Uterus (tissue), 4 donors: ENCODE measurements at places on chromosomes 12 and 14. TPM values are rescaled to one million over a fixed set of nuclear protein-coding genes. Genes with fewer than 3 reads are reported as not detected.

Gene RIPK3
- total RNA-seq: 6.6 TPM

Gene TAMALIN
- total RNA-seq: 153 TPM

Gene SERPINA1
- 6.6 TPM for total RNA-seq

Gene L3HYPDH
- 98.4 TPM for total RNA-seq

GRCh38 chr12:9741726-9742125 is 8.8 kb upstream of the CLECL1 start:
- DNase-seq: no peak

DNA sequence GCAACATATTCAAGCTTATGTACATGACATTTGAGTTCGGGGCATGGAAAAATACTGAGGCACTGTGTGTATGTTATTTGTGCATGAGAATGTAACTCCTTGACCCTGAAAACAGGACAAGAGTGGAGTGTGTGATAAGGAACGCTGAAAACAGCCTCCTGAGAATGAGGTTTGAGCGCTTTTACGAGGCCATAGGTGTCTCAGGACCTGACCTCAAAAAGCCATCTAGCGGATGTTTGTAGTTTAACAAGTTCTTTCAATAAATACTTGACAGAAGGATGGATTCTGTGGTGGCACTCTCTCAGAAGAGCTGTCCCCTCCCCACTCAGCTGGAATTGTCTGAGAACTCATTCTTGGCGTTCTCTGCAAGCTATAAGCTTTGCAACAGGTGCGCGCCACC is 350.5 kb upstream of the TMTC1 start:
- no peak for DNase-seq

DNA sequence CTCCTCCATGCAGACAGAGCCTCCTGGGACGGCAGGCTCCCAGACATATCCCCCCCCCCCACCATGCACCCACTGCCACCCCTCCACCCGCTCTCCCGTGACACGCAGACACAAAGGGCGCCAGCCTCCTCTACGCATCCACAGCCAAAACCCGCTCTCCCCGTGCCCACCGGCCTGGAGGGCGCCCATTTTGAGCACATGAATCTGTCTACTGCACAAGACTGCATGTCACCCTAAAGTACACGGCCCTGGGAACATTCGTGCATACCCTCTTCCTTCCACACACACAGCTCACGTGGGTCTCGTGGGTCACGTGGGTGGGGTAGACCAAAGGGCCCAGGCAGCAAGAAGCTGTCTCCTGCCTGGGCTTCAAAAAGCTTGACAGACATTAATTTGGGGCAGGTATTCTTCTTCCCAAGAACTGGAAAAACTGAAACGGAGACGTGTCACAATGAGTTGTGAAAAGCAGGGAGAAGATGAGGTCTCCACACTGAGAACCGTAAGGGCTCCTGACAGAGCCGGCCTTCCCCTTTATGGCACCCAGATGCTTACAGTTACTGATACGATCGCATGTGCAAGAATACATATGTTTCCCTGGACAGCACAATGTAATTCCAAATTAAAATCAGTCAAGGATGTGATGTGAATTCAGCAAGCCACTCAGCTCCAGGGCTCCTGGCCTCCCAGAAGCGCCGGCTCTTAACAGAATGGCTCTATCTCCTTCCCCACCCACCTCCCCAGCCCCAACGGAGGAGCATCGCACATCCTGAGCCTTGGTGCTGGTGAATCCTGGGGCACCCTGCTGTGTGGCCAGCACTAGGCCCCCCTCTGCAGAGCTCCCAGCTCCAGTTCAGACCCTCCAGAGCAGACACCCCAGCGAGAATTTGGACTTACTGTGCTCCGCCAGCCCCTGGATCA is 1.9 kb downstream of the TGFB3 start:
- peak; percentile 52 for DNase-seq

DNA sequence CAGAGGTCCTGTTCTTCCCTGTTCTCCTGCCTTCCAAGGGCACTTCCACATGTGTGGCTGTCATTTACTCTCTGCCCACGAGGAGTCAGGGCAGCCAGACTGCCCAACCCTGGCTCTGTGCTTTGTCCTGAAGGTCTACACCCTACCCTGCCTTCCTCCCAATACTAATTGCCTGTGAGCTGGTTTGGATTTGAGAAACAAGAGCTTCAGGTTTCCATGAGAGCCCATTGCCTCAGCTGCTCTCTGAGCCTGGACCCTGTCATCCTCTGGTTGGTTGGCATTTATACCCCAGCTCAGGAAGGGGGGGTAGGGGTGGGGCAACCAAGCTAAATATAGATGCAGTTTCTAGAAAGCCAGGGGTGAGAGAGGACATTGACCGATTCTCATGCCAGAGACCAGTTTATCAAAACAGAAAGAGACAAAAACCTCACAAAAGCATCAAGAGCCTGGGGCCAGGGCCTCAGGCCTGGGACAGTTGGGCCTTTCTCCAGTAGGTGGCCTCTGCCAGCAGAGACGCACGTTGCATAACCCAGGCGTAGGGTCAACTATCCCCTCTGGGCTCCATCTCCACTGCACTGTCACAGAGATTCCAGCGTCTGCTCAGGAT is 34.5 kb downstream of the VDR start:
- DNase-seq: peak; percentile 47

GRCh38 chr12:16136219-16136988 is 141.1 kb downstream of the SLC15A5 start:
- DNase-seq: no peak

DNA sequence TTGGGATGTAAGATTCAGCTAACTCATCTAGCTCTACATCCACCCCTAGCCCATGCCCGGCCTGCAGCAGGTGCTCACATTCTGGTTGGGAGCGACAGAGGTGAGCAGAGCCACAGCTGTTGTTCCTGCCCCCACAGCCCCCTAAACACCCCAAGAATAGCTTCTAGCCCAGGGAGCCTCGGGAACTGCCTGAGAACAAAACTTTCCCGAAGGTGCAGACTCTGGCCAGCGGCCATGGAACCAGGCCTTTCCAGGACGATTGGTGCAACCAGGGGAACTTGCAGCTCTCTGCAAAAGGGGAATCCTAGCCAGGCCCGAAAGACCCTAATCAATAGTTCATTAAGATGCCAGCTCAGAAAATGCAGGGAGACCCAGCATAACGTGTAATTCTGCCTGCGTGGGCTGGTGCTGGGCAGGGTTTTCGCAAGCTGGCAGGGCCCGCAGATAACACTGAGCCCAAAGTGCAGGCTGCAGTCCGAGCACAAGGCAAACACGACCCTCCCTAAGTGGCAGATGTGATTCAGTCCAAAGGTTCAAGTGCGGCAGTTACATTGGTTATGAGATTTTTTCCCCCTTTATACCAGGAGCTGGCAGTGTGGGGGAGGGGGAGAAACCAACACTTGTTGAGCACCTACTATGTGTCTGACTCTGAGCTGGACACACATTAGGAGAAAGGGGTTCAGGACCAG is 122.5 kb upstream of the MAP1LC3B2 start:
- no peak for DNase-seq

DNA sequence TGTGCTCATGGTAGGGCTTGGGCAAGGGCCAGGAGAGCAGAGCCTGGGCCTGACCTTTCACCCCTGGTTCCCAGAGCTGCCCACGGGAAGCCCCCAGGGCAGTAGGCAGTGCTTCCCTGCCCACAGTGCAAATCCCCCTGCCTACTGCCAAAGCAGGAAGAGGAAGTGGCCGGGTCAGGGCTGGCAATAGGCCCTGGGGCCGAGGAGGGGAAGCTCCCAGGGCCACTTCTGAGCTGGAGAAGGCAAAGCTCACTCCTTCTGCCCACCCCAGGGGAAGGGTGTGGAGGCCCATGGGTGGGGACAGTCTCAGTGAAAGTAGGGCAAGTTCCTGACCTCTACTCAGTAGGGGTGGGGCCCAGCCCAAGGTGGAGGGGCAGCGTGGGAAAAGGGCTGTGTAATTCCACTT is 5.4 kb upstream of the NR4A1 start:
- DNase-seq: no peak

DNA sequence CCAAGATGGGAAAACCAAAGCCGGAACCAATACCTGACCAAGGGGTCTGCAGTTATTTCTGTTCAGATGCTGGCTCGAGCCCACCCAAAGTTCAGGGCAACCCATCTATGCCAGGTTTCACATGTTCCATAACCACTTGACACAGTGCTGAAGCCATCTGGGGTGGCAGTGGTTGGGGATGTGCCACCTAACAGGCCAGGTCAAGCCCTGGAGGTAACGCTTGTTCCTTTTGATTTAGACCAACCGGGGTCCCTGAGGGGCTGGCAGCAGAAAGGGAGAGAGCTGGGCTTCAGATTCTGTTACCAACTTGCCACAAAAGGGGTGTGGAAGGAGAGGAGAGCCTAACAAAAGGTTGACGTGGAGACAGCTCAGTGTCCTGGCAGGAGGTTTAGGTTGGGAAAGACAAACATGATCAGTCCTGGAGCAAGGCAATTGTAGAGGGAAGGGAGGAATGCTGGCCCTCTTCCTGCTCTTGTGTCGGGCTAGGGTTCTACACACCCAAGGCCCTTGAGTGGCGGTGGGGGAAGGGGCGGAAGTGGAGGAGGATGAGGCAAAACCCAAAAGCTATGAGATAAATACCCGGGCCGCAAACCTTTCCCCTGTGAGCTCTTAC is 31.9 kb downstream of the CACNA2D4 start:
- DNase-seq: no peak

DNA sequence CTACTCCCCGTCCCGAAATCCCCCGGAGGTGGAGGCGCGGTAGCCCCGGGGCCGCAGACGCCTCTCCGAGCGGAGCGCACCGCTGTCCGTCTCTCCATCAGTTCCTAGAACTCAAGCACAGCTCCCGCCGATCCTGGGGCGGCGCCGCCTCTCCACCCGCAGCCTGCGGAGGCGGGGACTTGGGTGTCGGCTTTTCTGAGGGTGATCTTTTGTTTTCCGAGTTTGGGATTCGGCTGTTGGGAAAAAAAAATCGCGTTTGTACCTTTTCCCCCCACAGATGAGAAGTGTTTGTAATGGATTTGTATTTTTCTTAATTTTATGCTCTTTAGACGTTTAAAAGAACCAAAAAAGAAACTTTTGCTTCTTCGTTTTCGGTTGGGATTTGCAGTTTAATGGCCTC is 26.6 kb downstream of the LRCOL1 start:
- DNase-seq: no peak

GRCh38 chr12:96438330-96438729 is 38.1 kb upstream of the CDK17 start:
- no peak for DNase-seq

DNA sequence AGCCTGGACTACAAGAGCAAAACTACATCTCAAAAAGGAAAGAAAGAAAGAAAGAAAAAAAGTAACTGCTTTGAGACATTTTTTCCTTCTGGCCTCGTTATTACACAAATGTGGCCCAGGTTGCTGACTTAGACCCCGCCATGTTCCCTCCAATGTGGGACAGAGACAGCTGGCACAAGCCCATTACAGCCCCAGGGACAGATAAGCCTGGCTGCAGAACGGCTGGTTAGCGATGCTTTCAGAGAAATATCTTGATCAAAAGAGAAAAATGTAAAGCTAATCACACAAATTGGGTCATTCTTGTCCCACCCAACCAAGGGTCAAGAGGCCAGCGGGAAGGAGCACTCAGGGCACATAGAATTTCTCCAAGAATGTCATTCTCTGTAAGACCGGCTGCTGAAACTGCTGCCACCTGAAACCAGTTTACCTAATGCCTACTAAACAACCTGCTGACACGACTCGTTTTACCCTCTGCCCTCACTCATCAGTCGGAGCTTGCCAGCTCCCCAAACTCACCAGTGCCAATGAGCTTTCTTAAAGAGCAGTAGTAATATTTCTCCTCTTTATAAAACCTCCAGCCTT is 63.1 kb downstream of the TNFAIP2 start:
- DNase-seq: no peak

DNA sequence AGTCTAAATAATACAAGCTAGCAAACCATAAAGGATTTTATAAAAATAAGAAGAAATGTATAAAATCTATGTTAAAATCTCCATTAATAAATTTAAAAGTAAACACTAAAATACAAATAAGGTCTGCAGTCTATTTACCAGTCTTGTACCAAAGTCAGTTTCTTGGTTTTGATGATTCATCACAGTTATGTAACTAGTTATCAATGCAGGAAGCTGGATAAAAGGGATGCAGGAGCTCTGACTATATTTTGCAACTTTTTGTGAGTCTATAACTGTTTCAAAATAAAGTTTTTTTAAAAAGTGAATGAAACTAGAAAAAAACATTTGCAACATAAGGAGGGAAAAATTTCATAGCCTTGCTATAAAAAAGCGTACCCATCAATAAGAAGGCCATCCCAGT is 151.5 kb downstream of the DERA start:
- DNase-seq: no peak

DNA sequence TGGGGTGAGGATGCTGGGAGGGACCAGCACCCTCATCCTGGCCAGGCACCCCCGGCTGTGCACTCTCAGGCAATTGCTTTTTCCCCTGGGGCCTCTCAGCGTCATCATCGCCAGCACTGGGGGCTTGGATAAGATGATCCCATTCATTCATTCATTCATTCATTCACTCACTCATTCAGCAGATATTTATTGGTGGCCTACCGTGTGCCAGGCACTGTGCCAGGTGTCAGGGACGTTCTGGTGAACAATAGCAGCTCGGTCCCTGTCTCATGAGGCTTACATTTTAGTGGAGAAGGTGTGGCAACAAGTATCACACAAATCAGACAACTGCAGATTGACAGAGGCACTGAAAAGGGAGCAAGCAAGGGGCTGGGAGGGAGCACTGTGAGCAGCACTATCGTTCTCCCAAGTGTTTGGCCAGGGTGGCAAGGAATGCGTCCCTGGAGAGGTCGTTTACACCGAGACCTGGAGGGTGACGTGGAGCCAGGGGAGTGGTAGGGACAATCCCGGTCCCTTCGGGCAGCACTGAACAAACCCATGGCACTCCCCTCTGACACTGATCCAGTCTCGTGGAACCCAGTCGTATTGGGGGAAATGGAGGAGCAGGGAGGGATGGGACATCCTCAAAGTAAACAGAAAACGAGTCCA is 124.1 kb downstream of the PAPOLA start:
- DNase-seq: peak; percentile 2

GRCh38 chr12:104063712-104064030 is 660 bp upstream of the HCFC2 start:
- DNase-seq: no peak
